Stimulated activated CD4-positive, alpha-beta T cell treated with anti-CD3 and anti-CD28 coated beads, Interleukin-4, amount 100 ng/mL, for 1 hour (primary cell): ENCODE measurements at places on chromosomes 12 and 14.

DNA sequence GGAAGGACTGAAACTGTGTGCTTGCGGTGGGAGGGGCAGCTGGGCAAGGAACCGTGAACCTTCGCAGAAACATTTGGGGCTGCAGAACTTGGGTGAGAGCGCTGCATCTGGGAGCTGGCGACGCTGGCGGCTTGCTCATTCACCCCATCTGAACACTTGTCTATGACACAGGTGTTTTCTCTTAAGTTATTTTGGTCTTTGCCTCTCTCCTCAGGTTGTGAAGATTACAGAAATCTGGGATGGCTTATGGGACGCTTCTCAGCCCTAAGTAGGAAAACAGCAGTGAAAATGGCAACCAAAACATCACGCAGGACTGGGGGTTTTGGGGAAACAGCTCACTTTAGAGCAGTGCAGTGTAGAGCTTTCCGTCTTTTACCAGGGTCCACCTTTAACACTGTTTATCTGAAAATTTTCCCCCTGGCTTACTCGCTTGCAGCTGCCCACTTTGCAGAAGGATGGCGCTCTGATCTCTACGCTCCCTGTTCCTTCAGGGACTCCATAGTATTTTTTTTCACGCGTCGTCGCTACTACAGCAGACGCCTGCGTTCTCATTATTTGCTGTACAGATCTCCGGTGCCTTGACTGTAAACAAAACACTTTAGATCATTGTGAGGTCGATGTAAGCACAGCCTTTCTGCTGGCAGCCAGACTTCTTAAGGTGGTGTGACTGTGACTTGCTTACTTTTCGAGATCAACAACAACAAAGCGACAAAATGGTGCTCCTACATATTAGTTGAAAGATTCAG is 2.7 kb upstream of the CDKN1B start:
- peak; percentile 48 for DNase-seq

GRCh38 chr14:36676236-36676635 is 14.6 kb downstream of the PAX9 start:
- no peak for DNase-seq

- DNase-seq, result peak; percentile 41
Measured at GRCh38 chr12:122836027-122836921, 1.0 kb downstream of the HIP1R start.

- DNase-seq, result no peak
Measured at GRCh38 chr12:13039328-13039956, 4.7 kb upstream of the FAM234B start.

GRCh38 chr12:43011383-43011926 is 421.9 kb upstream of the PRICKLE1 start:
- no peak for DNase-seq

DNA sequence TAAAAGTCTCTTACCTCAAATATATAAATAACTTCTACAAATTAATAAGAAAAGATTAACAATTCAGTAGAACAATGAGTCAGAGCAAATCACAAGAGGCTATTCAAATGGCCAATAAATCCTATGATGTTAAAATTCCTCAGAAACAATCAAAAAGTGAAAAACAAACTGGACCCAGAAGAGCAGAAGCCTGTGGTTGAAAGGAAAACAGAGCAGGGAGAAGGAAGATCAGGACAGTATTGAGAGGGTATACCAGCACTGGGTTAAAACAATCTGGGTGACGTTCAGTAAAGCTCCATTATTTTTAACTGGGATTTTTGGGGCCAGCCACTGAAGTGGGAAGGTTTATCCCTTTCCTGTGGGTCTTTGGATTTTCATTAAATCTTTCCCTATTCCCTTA is 39.7 kb upstream of the PCED1B start:
- DNase-seq, result no peak

GRCh38 chr12:125093681-125094330 is 28.6 kb downstream of the AACS start:
- no peak for DNase-seq

GRCh38 chr14:104189629-104190335 is 51.4 kb downstream of the KIF26A start:
- no peak for DNase-seq

- DNase-seq, result no peak
Measured at GRCh38 chr12:122354958-122355641, 67.4 kb downstream of the CLIP1 start.
